Panc1 (cell line): ENCODE measurements at places on chromosomes 7 and 10. TPM values are rescaled to one million over a fixed set of nuclear protein-coding genes. Genes with fewer than 3 reads are reported as not detected.

GRCh38 chr10:115093776-115094408 lies 727 bp downstream of the ATRNL1 start:
- H3K36me3 ChIP-seq = no peaks in the 10 kb centered on the region
- H3K4me1 ChIP-seq = peaks cover 10% of the 10 kb centered on the region; the same call in 1 of the 2 replicates
- no peak for DNase-seq
- H3K4me3 ChIP-seq = peak overlapping the region; percentile 65
- peaks cover 26% of the 10 kb centered on the region for H3K27me3 ChIP-seq
- H3K27ac ChIP-seq = no peak overlapping the region

The ZWINT gene
- 85.8 TPM for total RNA-seq

- H3K27me3 ChIP-seq = no peaks in the 10 kb centered on the region
- peaks cover 8% of the 10 kb centered on the region for H3K4me1 ChIP-seq
- peak; percentile 84 for DNase-seq
- peak overlapping the region; percentile 100 for H3K27ac ChIP-seq
Observed at GRCh38 chr10:4677296-4678021, 148.5 kb upstream of the AKR1E2 start.

GRCh38 chr10:76554478-76554877 lies 1083.1 kb downstream of the KCNMA1 start:
- H3K4me1 ChIP-seq = no peaks in the 10 kb centered on the region
- H3K27ac ChIP-seq = no peak overlapping the region
- no peak overlapping the region for H3K4me3 ChIP-seq

DNA sequence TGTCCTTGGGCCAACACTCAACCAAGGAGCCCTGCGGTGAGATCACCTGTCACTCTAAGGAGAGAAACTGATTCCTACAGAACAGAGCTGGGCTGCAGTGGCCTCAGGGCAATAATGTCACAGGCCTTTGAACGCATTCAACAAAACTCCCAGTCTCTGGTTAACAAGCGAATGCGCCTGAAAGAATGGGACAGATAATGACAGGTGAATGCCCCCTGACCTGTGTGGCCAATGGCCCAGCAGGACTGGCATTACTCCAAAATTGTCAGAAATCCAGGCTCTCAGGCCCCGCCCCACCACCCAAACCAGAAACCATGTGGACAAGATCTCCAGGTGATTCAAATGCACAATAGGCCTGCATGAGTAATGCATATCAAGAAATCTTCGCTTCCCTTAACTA lies 277.7 kb upstream of the KLF6 start:
- DNase-seq = no peak
- no peaks in the 10 kb centered on the region for H3K27me3 ChIP-seq
- H3K27ac ChIP-seq = peak overlapping the region; percentile 76
- no peaks in the 10 kb centered on the region for H3K36me3 ChIP-seq
- no peak overlapping the region for H3K4me3 ChIP-seq

The ZNF485 gene
- total RNA-seq = 10.6 TPM

GRCh38 chr7:28748346-28748745 lies 209.8 kb downstream of the TRIL start:
- H3K27me3 ChIP-seq = no peaks in the 10 kb centered on the region
- H3K4me1 ChIP-seq = peaks cover 9% of the 10 kb centered on the region
- H3K4me3 ChIP-seq = no peak overlapping the region
- DNase-seq = no peak
- H3K27ac ChIP-seq = no peak overlapping the region

DNA sequence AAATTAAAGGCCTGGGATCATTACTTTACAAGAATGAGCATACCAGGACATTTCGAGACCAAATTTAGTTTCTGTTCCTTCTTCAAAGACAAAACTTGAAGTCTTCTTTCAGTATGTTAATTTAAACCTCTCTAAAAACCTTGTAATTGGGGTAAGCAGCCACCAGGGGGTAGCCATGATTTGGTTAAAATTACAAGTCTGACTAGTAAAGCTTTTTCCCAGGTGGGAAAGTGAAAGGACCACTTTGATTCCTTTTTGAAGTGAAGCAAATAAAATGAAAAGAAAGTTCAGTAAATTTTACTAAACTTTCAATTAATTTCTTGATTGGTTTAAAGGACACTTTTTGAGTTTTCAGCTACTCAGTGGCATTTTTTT lies 294.3 kb downstream of the BBS9 start:
- no peaks in the 10 kb centered on the region for H3K36me3 ChIP-seq
- no peaks in the 10 kb centered on the region for H3K4me1 ChIP-seq
- no peak overlapping the region for H3K4me3 ChIP-seq
- peak; percentile 4 for DNase-seq
- no peaks in the 10 kb centered on the region for H3K27me3 ChIP-seq
- no peak overlapping the region for H3K27ac ChIP-seq

The MMP21 gene
- total RNA-seq = not detected

- no peak overlapping the region for H3K27ac ChIP-seq
- H3K27me3 ChIP-seq = peaks cover 3% of the 10 kb centered on the region; the same call in 1 of the 2 replicates
- no peak for DNase-seq
Observed at GRCh38 chr7:73648593-73649332, 18.9 kb upstream of the VPS37D start.

The IRF5 gene
- total RNA-seq = 8.8 TPM

The SCIN gene
- 5.6 TPM for total RNA-seq

GRCh38 chr10:75508814-75509306 lies 77.4 kb downstream of the LRMDA start:
- no peaks in the 10 kb centered on the region for H3K4me1 ChIP-seq
- H3K4me3 ChIP-seq = no peak overlapping the region
- no peak overlapping the region for H3K27ac ChIP-seq

DNA sequence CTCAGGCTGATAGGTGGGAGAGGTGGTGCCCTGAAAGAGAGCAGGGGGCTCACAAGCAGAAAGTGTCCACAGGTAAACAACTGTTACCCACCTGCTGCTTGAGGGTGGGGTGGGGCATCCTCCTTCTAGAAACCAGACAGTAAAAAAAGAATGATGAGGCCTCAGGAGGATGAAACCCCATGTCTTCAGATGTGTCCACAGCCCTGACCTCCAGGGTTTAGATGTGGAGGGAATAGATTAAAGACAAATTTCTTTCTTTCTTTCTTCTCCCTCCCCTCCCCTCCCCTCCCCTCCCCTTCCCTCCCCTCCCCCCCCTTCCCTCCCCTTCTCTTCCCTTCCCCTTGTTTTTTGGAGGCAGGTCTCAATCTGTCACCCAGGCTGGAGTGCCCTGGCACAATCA lies 333.5 kb upstream of the NUPR2 start:
- H3K4me3 ChIP-seq = no peak overlapping the region
- DNase-seq = no peak
- no peaks in the 10 kb centered on the region for H3K36me3 ChIP-seq
- no peaks in the 10 kb centered on the region for H3K4me1 ChIP-seq

The LHFPL3 gene
- not detected for total RNA-seq

GRCh38 chr7:3154317-3154716 lies 110.7 kb upstream of the CARD11 start:
- H3K36me3 ChIP-seq = no peaks in the 10 kb centered on the region
- H3K4me1 ChIP-seq = no peaks in the 10 kb centered on the region
- H3K4me3 ChIP-seq = no peak overlapping the region
- H3K27me3 ChIP-seq = no peaks in the 10 kb centered on the region
- no peak overlapping the region for H3K27ac ChIP-seq
